ENCODE measurements at places on chromosomes 2 and 18.
A peak's percentile ranks its signal among the peaks of the same experiment; 100 is the strongest.

DNA sequence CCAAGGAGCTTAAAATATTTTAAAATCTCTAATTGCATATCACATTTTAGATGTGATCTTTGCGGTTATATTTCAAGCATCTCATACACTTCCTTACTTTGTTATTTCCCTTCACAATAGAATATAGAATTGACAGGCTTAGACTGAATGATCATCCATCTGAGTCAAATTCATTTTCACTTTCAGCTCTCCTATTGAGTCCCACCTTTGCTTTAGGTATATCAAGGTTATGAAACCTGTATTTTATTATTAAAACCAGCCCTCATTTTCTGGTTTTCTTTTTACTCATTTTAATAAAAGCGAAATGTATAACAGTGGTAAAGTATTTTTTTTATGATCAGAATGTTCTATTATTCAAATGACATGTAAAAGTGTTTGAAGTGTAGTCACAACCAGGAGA is 162.9 kb upstream of the KYNU start:
- DNase-seq: no peak

DNA sequence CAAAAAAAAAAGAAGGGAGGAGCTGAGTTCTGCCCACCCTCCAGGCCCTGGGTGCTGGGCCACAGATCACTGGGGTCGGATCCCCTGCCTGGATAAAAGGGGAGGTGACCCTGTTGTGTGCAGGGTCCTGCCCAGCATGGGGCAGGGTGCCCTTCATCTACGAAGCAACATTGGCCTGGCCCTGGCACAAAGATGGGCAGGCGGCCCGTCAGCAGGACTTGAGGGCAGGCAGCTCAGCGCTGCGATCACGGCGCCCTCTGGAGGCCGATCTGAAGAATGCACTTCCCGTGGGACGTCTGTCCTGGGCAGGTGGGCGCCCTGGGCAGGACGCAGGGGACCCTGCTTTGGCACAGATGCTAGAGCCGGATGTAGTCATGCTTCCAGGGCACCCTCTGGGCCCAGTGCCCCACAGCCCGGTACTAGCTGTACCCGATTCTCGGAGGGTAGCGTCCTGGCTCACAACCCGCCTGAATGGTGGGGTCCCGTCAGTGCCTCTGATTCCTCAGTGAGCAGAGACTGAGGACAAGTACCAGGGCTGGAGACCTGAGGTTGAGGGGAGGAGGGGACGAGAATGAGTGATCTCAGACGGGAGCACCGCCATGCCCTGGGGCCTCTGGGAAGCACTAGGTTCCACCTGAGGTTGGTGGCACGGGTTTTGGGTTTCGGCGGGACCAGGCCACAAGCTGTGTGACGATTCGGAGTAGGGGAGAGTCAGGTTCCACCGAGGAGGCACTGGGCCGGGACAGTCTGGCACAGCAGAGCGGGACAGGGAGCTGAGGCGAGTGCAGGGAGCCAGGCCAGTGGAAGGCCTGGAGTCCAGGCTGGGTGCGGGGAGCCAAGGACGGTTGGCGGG is 18.0 kb downstream of the ARID5A start:
- DNase-seq: peak; percentile 85

DNA sequence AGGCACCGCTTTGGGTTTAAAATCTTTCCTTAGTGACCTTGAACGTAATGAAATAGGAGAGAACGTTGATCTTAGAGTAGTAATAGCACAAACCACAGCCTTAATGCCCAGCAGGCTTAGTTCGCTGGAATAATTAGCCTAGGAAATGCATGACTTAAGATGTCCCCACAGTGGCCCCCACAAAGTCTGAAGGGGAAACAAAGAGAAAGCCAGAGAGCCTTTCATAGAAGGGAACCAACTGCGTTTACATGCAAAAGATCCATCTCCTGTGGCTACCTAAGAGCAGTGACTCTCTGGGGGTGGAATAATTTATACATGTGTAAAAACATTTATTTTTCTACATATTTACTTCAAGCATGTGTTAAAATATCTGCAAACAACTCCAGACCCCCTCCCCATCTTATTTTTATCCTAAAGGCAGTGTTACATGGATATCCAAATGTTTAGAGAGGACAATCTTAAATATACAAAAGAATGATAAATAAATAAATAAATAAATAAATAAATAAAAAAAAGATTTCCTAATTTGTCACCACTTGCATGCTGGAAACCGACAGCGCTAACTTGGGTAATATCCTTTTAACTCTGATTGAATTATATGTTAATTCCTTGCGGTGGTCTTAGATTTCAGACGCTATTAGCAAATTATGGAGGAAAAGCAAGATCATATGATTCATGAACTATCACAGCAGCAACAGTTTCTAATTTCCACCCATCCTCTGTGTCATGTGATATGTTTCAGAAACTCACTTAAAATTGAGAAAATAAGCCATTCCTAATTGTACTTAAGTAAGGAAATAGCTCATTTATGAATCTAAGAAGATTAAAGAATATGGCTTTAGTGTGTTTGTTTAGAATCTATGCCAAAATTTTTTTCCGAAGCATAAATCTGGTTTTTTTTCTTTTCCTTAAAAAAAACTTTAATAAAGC is 23.4 kb upstream of the CYP1B1 start:
- no peak for DNase-seq

DNA sequence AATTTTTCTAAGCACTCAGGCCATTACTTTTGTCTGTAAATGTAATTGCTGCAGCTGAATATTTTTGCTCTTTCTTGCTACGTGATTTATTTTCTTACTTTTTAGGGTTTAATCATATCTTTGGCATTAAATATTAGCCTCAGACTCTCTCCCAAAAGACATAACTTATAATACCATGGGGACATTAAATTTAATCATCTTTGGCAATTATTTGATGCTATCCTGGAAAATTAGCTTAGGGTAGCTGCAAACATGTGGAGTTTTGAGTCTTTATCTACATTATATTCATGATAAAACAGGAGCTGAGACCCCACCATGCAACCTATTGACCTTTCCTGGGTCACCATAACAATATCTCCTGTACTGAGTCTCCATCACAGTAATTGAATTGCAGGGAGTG is 59.1 kb upstream of the EDAR start:
- DNase-seq: no peak

DNA sequence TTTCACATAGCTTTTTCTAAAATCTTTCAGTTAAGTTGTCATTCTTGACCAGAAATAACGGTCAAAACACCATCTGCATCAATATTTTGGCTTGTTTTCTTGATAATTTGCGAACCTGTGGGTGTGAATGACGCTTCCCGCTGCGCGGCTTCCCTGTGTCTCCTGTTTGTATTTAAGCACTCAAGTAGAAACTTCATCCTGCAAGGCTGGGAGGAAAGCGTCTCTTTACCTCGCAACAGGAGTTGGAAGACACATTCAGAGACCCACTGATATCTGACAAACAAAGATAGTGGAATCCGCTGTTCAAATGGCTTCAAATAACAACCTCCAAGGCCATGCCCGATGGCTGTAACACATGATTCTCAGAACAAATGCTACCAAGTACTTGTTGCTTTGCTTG is 704.9 kb downstream of the DCDC2C start:
- DNase-seq: no peak

GRCh38 chr2:65231892-65232477 is 4.4 kb downstream of the ACTR2 start:
- no peak for DNase-seq

- no peak for DNase-seq
These were observed 5.9 kb upstream of the VAPA start for GRCh38 chr18:9907867-9908266.

DNA sequence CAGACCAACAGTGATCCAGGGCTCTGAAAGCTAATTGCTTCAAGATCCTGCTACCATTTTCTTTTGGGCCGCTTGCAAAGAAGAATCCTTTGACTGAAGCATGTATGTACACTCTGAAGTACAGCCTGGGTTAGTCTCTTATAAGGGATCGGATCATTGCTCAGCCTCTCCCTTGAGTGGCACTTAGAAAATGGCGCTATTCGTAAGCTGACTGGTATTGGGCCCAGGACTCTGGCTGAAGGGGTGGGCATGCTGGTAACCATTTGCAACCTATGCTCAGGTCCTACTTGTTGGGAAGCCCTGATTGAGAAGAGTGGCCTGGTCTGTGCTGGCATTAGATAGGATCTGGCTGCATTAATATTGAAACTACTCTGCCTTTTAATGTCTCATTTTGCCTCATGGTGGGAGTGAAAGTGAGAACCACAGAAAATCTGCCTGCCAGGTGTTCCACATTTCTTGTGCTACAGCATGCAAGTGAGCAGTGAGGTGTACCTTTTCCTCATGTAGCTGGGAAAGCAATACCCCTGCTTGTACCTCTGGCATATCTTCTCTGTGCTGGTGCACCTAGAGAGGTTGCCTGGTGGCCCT is 661 bp upstream of the MGAT5 start:
- no peak for DNase-seq

GRCh38 chr2:215476424-215476823 is 40.6 kb upstream of the FN1 start:
- no peak for DNase-seq

- no peak for DNase-seq
These were observed 34.7 kb upstream of the MBP start for GRCh38 chr18:77167251-77167650.

DNA sequence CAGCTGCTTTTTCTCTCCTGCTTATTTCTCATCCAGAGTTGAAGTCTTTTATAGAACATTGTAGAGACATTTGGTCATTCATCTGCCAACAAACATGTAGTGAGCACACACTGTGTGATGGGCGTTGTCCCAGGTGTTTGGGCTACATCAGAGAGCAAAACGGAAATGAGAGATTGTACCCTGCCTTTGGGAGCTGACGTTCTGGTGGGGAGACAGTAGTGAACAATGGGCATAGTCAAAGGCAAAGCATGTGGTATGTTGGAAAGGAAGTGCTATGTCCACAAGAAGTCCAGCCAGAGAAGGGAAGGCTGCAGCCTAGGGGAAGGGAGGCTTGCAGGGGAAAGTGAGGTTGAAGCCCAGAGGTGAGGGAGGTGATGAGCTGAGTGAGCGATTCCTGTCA is 78.1 kb downstream of the PIEZO2 start:
- no peak for DNase-seq

DNA sequence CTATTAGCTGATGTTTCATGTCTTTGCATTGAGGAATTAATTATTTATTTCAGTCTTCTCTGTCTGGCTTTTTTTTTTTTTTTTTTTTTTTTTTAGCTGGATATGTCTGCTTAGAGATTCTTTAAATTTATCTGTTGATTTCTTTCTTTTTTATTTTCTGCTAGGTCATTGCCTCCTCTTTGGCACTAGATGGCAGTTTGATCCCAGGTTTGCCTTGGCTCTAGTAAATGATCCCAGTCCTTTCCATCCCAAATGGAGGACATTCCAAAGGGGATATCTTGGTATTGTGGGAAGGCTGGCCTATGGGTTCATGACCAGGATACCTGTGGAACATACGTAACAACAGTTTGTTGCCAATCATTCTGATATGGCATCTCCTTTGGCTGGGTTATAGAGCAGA is 339.5 kb upstream of the GCFC2 start:
- no peak for DNase-seq

- DNase-seq: no peak
These were observed 53.9 kb downstream of the PHLPP1 start for GRCh38 chr18:62769216-62769615.

DNA sequence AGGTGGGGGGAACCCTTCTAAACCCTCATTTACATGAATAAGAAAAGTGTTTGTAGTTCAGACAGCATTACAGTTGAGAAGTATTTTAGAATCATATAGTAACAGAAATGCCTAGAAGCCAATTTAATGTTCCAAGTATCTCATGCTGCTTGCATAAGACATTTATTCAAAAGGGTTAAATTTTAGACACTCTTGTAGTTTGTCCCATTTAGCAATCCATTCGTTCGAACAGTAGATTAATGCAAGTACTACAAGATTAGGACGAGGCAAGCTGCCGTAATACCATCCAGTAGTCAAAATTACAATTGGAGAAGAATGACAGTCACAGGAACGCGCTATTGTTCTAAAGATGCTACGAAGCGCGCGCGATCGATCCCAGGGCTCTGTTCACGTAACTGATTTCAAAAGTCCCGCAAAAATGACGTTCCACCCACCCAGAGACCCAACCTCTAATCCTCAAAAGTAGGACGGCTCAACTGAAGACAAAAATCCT is 1.2 kb downstream of the TMEM237 start:
- DNase-seq: no peak

- no peak for DNase-seq
These were observed 657.2 kb downstream of the IRS1 start for GRCh38 chr2:226142463-226142862.

- no peak for DNase-seq
These were observed 573.7 kb upstream of the NXPH2 start for GRCh38 chr2:139353874-139354273.

- DNase-seq: no peak
These were observed 312.2 kb upstream of the TRIB2 start for GRCh38 chr2:12404497-12404896.

GRCh38 chr2:62305421-62306176 is 109.7 kb downstream of the B3GNT2 start:
- no peak for DNase-seq

DNA sequence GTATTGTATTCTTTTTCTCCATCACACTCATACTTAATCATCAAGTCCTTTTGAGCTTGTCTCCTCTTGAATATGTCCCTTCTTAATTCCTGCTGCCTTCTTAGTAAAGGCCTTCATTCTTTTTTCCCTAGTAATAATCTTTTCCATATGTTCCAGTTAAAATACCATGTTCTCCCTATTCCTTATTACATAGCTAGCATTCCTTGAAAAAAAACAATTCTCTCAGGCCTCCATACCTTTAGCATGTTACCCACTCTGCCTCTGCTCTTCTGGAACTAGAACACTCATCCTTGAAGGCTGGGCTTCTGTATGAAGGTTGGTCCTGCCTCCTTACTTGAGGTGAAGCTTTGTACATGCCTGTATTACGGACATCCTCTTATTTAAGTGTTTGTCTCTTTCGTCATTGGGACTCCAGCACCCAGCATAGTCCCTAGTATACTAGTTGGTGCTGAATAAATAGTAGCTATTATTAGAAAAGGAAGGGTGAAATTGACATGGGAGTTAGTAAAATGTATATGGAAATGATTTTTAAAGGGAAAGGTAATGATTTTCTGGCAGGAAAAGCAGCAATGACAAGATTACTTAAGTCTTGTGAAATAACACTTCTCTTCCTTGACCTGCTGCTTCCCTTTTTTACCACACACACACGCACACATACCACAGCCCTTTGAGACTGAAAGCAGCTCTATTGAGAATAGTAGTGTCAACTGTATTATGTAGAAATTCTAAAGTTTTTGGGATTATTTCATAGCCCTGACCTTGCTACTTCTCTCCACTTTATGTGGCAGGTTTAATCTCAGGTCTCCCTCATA is 45.6 kb downstream of the REL start:
- DNase-seq: no peak

DNA sequence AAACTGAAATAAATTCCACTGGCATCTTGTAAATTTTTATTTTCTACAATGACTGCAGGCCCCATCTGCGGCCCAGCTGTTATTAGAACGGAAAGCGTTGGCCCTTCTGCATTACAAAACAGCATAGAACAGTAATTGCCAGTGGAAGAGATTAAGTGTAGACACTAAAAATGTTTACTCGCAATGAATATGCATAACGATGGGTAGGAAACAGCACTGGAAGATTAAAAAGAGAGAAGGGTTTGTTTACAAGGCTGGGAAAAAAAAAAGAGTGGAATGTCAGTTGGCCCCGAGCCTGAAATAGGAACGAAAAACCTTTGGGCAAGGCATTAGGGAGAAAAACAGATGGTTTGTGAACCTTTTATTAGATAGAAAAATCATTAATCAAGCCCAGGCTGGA is 275.9 kb upstream of the TCF4 start:
- no peak for DNase-seq

All from upper lobe of right lung (tissue), 1 donor.